ENCODE measurements at places on chromosomes 3 and 15. TPM values are rescaled to one million over a fixed set of nuclear protein-coding genes. Genes with fewer than 3 reads are reported as not detected.

GRCh38 chr3:16330351-16330750, 65.3 kb downstream of the OXNAD1 start:
- no peak for DNase-seq

The ACSBG1 gene
- 0.05 TPM for total RNA-seq

- DNase-seq: peak; percentile 82
Measured at GRCh38 chr3:138381950-138382715, 33.8 kb downstream of the MRAS start.

DNA sequence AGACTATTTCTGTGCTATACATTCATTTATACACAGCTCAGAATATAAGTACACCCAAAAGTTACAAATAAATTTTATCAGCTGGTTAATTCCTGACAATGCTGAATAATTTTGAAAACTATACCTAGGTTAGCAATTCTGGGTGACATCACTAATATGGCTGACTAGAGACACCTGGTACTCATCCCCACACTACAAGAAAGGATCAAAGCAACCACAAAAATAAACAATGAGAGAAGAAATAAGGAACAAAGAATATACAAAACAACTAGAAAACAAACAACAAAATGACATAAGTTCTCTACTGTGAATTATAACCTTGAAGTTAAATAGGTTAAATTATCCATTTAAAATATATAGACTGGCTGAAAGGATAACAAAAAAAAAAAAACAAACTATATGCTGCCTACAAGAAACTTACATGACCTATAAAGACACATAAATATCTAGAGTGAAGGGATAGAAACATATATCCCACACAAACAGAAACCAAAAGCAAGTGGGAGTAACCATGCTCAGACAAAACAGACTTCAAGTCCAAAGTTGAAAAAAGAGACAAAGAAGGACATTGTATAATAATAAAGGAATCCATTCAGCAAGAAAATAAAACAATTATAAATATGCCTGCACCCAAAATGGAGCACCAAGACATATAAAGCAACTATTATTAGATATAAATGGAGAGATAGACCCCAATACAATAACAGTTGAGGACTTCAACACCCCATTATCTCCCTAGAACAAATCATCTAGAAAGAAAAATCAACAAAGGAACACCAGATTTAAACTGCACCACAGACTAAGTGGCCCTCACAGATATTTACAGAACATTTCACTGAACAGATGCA, 57.8 kb downstream of the IMPG2 start:
- DNase-seq: no peak

DNA sequence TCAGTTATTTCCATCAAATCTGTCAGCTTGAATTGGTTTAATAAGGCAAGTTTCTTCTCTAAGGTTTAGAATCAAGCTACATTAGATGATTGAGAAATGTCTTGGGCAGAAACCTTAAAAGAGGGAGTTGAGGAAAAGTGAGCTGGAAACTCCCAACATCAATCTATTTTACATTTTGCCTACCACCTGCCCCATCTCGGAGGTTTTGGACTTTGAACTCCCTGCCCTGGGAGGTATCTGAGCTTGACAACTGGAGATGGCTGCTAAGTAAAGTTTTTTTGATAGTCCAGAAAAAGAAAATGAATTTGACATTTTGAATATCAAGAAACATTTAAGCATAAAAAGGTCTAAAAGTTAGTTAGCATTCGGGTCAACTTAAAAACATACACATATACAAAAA, 234.2 kb downstream of the NFKBIZ start:
- DNase-seq: no peak

DNA sequence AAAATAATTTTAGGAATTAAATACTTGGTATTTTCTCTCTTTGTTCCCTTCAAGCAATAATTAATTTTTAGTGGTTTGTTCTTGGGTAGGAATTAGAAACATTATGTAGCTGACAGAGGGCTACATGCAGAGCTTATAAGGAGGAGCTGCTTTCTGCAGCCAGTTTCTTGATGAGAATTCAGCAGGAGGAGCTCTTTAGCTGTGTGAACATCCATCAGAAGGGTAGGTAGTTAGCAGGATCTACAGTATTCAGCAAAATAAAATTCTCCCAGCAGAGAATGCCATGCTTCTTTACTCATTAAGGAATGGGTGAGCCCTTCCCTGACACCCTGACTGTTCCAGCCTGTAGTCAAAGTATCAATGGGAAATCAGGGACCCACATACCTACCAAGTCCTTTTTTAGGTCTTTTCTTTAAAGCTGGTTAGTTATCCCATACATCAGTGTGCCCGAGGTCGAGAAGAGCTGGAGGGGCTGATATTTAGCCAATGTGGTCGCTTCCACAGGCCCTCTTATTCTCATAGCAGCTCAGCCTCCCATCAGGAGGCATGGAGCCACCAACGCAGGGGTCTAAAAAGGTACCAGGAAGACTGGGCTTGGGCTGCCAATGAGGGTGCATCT, 54.0 kb downstream of the KCNAB1 start:
- no peak for DNase-seq

DNA sequence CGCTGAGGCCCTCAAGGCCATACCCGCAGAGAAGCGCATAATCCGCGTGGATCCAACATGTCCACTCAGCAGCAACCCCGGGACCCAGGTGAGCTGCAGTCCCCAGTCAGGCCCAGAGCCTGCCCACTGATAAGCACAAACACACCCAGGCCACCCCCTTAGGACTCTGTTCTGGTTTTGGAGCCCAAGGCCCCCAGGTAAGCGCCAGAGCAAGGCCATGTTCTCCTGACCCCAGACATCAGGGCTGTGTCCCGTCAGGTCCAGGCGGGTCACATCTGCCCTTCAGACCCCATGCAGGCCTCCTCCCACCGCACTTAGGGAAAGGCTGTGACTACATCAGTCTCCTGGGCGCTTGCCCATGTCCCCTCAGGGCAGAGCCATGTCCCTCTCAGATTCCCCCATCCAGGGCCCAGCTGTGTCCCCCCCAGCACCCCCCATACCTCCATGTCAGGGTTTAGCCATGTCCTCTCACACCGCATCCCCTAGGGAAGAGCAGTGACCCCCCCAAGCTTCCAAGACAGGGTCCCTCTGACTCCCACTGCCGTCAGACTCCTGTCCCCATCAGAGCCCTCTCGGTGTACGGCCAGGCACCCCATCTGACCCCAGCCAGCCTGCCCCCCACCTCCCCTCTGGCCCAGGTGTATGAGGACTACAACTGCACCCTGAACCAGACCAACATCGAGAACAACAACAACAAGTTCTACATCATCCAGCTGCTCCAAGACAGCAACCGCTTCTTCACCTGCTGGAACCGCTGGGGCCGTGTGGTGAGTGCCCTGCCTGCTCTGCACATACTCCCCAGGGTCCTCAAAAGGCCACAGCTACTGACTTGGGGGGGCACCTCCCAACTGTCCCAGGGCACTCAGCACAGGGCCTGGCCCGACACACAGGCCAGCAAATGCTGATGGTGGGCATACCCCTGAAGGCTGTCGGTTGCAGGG, 1.6 kb downstream of the PARP3 start:
- no peak for DNase-seq

- no peak for DNase-seq
Measured at GRCh38 chr3:112550859-112551258, 10.9 kb downstream of the ATG3 start.

- DNase-seq: peak; percentile 23
Measured at GRCh38 chr3:195897853-195898415, 10.4 kb downstream of the TNK2 start.

The PRSS50 gene
- total RNA-seq: 0.10 TPM

- peak; percentile 84 for DNase-seq
Measured at GRCh38 chr3:132721479-132722164, 587 bp downstream of the NPHP3 start.

DNA sequence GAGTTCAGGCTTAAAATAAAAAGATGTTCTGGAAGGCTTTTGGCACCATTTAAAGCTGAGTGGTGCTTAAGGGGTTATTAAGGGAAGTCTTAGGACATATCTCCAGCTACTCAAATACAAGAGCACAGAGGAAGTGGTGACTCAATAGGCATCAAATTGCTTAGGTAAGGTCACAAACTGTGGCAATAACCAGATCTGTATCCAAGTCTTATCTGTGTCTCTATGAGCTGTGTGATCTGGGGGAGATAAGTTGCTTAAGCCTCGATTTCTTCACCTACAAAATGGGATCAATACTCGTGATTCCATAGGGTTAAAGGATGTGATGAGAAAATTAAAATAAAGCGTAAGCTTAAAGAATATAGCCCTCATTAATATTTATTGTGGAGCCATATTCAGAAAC, 7.6 kb downstream of the HDC start:
- DNase-seq: no peak

DNA sequence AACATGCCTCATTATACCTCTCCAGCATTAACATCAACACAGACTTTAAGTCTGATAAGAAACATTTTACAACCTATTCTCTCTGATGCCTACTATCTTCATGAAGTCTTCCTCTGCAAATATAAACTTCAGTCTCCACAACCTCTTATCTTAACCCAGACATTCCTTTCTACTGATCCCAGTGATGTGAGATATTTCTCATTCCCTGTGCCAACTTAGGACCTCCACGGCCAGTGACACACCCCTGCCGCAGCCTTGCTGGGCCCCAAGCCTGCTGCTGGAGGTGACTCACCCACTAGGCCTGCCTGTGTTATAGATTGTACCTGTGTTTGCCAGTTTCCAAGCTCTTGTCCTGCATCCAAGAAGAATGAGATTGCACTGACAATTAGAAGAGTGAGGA, 734.5 kb upstream of the CADM2 start:
- no peak for DNase-seq

The ALDH1A2 gene
- 10.4 TPM for total RNA-seq

GRCh38 chr3:194375473-194376240, 6.1 kb upstream of the LRRC15 start:
- DNase-seq: peak; percentile 9

- no peak for DNase-seq
Measured at GRCh38 chr3:77513542-77513941, 473.6 kb downstream of the ROBO2 start.

The ADPRH gene
- total RNA-seq: 10.3 TPM

The ALG1L2 gene
- total RNA-seq: not detected

DNA sequence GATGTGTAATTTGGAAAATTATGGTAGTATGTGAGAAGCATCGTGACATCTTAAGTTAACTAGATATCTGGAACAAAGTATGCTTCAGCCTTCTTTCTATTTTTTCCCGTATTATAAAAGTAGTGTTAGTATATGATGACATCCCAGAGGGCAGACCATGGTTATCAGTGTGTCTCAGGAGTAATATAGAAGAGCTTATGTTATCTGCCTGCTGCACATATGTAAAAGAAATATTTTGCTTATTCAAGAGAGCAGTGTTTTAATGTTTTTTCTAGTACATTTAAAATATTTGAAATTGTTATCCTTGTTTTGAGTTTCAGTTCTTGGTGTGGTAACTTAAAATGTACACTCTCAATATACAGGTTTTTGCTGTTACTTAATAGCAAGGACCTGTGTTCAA, 24.1 kb downstream of the PLCL2 start:
- DNase-seq: no peak

GRCh38 chr3:122055215-122055614, at the start of gene CD86:
TSS of gene CD86 (plus strand) at chr3:122055362. CDS start at chr3:122055490, 128 bp downstream.
- no peak for DNase-seq

GRCh38 chr15:82880704-82881103, 71.3 kb downstream of the WHAMM start:
- no peak for DNase-seq

The SHF gene
- total RNA-seq: 5.0 TPM
